ENCODE measurements at places on chromosomes 12 and 14. TPM values are rescaled to one million over a fixed set of nuclear protein-coding genes. Genes with fewer than 3 reads are reported as not detected.
A peak's percentile ranks its signal among the peaks of the same experiment; 100 is the strongest.

The MARCHF9 gene
- total RNA-seq = 23.4 TPM

DNA sequence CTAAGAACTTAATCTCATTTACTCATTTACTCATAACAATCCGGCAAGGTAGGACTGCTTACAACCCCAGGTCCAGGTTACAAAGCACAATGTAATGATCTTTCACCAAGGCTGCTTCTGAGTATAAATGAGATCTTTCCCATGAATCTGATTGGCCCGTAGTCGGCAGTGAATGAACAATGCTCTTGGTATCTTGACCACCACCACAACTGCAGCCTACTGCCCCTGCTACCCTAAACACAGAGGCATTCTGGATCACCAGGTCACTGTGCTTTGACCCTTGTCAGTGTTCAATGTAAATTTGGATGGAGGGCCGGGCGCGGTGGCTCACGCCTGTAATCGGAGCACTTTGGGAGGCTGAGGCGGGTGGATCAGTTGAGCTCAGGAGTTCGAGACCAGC is 15.9 kb downstream of the FAM181A start:
- no peak for DNase-seq

The SERPINA10 gene
- not detected for total RNA-seq

- no peak for DNase-seq
These were observed 6.4 kb downstream of the NKX2-1 start for GRCh38 chr14:36513451-36514277.

DNA sequence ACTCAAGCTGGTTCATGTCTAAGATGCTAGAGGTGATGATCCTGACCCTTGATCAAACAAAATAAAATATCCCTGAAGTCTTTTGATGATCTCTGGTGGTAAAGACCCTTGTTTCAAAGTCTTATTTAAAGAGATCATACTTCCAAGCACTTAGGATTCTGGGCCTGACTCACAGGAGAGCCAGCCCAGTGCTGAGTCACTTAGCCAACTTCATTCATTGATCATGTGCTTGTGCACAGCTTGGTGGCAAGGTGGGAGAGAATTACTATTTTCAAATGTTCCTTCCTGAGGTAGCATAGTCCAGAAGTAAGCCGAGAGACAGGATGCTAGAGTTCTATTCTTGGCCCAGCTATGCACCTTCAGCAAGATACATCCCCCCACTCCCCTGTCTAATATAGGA is 40.6 kb downstream of the SCN8A start:
- no peak for DNase-seq

DNA sequence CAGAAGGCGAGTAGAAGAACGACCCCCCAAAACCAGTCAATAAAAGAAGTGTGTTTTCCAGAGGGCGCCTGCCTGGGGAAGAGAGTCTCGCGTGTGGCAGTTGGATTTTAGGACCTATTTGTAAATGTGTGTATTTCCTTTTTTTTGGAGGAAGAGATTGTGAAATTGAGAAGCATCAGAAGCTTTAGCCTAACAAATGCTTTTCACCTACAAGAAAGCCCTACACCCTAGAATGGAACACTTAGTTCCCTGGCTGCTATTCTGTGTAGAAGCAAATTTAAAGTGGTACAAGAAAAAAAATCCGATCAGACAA is 1.3 kb downstream of the RCOR1 start:
- DNase-seq = no peak

The PLEKHG7 gene
- not detected for total RNA-seq

The SYNE3 gene
- total RNA-seq = 64.0 TPM

DNA sequence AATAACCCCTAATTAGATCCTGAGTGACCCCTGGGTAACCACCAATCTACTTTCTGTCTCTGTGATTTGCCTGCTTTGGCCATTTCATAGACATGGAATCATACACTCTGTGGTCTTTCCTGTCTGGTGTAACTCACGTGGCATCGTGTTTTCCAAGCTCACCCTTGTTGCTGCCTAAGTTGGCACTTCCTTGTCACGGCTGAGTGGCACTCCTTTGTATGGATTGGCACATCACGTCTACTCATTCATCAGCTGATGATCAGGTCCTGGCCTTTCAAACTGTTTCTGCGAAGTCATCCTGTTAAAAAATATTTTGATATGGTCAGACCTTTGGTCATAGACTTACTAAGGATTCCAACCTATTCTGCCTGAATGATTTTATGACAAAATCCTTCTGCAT is 87.7 kb downstream of the GLT1D1 start:
- DNase-seq = no peak

DNA sequence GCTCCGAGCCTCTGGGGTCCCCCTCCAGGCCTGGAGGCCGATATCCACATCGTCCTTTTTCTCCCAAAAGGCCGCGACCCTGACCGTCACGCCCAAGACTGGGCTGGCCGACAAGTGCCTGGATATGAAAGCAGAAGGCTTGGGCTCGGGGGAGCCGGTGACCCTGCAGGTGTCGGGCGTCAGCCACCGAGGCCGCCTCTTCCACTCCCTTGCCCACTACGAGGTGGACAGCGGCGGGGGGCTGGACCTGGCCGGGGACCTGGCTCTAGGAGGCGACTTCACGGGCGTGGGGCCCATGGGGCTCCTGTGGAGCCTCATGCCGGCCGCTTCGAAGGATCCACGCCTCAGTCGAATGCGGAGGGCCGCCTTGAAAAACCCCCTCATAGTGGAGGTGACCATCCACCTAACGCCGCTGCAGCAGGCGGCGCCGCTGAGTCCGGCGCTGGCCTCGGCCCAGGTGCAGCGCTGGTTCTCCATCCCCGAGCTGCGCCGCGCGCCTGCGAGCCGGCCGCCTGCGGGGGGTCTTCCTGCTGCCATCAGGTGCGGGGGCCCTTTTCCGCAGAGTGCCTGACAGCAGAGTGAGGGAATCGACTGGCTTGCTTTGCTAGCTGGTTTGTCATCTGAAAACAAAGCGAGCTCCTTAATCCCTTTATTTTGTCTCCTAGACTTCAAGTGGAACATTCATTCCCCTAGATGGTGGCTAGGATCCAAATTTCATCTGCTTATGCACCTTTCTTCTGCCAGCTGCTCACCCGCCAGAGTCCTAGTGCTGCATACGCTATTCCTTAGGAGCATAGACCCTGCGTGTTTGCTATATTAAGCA is 10.6 kb upstream of the DNAL1 start:
- peak; percentile 20 for DNase-seq

The KRT81 gene
- total RNA-seq = not detected

DNA sequence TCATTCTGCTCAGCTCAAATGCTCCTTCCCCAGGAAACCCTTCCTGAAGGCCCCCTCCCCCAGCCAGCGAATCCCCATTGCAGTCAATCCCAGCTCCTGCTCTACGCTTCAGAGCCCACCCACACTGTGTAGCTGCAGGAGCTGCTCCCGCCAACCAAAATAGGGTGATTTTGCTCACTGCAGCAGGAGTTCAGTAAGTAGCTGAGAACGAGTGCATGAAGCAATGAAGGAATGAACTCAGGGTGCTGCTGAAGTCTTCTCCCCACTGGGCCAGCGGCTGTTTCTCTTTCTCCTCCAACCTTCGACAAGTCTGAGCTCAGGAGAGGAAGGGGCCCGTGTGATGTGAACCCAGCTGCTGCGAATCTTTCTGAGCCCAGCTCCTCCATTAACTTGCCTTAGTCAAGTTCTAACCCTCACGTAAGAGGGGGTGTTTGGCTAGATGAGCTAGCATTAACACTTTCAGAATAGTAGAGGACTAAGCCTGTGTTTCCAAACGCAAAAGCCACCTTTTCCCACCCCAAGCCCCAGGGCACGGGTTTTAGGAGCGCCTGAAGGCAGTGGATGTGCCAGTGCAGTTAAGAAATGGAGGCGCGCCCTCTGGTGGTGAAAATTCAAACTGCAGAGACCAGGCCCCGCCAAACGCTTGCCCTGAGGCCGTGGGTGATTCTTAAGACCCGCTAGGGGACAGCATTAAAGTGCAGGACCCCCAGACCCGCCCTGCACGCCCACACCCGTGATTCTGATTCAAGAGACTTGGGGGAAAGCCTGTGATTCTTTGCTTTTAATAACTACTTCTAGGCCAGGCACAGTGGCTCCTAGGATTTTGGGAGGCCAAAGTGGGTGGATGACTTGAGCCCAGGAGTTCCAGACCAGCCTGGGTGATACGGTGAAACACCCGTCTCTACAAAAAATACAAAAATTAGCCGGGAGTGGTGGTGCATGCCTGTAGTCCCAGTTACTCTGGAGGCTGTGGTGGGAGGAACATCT is 11.9 kb upstream of the SERPINA4 start:
- peak; percentile 71 for DNase-seq

DNA sequence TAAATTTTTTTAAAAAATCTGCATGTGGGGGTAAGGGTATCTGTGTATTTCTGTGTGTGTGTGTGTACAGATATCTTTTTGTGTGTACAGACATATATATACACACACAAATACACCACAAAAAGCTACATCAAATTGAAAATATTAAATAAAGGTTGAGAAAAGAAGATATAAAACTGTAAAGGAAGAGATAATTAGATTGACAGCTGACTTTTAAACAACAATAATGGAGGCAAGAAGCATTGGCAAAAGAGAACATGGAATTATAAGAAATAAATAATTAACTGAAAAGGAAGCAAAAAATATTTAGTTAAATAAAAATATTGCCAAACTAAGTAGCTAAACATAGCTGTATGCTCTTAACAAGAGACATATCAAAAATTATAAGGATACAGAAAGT is 291.4 kb downstream of the FSCB start:
- DNase-seq = no peak

The SMCO2 gene
- total RNA-seq = 0.32 TPM

DNA sequence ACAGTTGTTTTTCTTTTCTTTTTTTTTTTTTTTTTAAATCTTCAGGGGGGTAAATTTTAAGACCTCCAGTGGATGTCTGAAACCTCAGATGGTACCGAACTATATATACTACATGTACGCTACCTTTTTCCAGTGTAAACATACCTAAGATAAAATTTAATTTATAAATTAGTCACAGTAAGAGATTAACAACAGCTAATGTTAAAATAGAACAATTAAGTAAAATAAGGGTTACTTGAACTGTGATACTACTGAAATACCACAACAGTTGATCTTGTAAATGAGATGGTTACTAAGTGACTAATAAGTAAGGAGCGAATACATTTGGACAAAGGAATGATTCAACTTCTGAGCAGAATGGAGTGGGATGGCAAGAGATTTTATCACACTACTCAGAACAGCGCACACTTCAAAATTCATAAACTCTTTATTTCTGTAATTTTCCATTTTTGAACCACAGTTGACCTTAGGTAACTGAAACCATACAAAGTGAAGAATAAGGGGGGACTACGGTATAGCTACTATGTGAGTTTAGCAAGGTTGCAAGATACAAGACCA is 80.5 kb upstream of the PCED1B start:
- no peak for DNase-seq

GRCh38 chr12:52248541-52249461 is 15.8 kb downstream of the KRT7 start:
- no peak for DNase-seq

DNA sequence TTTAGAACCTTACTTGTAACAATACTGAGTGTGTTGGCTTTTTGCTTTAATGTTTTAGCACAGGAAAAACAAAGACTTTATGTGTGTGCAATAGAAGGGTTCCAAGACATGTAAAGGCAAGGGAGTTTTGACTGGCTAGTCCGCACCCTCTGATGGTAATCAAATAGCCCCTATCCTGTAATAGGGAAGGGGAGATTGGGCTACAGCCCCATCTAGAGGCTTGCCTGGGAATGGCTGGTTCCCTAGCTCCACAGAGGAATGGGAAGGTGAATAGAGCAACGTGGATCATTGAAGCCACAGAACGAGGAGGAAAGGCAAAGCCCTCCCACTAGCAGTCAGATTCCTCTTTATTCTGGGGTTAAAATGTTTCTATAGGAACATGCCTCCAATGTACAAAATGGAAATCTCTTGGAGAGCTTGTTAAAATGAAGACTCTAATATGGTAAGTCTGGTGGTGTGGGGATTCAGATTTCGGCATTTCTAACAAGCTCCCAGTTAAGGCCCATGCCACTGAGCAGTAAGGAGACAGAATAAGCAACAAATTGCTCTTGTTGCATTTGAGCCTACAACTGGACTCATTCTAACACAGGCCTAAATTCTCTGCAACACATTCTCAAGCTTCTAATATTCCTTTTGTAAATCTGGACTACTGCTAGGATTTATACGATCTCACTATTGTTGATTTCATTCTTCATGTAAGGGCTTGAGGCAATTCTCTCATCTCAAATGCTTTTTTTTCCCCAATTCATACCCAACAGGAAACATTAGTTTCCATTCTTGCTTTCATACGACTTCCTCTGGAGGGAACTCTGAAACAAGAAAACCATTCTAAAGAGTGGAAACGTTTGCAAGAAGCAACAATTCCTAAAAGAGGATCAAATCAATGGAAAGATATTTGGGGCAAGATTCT is 57.1 kb downstream of the NIN start:
- DNase-seq = peak; percentile 59

- DNase-seq = no peak
These were observed 19.8 kb downstream of the SLC16A7 start for GRCh38 chr12:59615392-59616165.

The TAS2R13 gene
- total RNA-seq = 0.36 TPM

DNA sequence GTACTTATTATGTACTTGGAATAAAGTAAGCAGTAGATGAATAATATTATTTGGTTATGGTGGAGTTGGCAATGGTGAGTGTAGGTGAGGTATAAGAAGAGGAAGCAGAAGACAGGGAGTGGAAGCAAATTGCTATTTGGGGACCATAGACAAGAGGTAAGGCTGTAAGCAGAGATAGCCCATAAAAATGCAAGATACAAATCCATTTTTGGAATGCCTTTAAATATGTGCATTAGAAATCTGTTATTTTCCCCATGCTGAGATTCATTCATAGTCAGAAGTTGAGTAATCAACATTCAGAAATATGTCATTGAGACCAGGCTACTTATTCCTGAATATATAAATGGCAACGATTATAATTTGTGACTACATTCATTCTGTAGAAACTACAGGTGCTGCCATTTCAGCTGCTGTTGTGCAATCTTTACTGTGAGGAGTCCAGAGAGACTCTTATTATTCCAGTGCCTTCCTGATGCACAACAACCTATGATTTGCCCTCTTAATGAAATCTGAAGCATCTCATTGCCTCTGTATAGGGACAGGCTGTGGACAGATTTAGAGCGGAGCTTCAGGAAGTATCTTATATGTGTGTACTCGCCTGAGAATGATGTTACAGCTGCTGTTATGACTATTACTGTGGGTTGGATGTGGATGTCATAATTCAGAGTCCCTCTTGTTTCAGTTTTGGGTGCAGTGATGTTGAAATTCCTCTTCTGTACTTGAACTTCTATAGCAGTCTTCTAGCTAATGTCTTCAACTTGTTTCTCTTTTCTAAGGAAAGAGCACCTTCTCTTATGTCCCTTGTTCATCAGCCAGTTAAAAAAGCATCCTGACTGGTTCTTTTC is 173.8 kb downstream of the NAV3 start:
- no peak for DNase-seq

- no peak for DNase-seq
These were observed 184.7 kb downstream of the TMX1 start for GRCh38 chr14:51424561-51425251.

DNA sequence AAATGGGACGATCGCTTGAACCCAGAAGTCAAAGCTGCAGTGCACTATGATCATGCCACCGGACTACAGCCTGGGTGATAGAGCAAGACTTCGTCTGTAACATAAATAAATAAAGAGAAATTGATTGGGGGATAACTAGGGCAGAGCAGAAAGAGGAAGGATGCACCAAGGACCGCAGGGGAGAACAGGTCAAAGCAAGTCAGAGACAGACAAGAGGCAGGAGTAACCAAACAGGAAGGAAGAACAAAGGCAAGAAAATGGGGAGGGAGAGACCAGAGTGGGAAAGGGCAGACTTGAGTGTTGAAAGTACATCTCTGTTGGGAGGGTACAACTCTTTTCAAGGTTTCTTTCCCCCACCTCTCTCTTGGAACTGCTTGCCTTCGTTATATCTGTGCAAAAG is 50.8 kb upstream of the ELK3 start:
- DNase-seq = no peak
